Activated T-cell treated with anti-CD3 and anti-CD28 coated beads for 4 hours (primary cell): ENCODE measurements at places on chromosomes 6 and 20.

GRCh38 chr6:72856801-72857200, 234.9 kb downstream of the KCNQ5 start:
- DNase-seq, result no peak

- no peak for DNase-seq
Observed at GRCh38 chr6:125307964-125308615, 6.3 kb upstream of the HDDC2 start.

- DNase-seq, result no peak
Observed at GRCh38 chr6:35401514-35401913, 50.6 kb upstream of the FANCE start.

DNA sequence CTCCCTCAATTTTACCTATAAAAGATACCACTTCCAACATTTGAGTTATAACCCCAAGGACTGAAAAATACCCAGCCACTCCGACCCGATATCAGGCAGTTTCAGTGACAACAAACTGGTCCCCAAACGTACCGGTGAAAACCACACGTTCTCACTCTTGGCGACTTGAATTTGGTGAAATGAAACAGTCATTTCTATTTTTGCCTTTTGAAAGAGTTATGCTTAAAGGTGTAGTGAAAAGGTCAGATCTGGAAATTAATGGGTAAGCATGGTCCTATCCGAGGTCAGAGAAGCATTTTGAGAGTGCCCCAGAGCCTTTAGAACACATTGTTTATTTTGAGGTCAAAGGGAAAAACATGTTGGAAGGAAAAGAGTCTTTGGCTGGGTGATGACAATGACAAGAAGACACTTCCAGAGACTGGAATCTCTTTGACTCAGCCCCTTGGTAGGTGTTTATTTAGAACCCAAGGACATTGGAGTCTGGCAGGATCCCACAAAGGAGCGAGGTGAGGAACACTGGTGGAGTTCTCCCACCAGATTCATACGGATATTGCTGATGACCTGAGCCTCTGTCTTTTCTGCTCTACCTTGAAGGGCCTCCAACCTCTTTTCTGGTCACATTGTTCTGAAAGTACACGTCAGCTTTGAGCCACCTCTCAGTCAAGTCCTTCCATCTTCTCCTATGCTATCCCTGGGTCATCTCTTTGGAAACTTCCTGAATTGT, 235.0 kb downstream of the GMPR start:
- no peak for DNase-seq

- no peak for DNase-seq
Observed at GRCh38 chr6:37077905-37078296, 72.4 kb downstream of the FGD2 start.
